ENCODE measurements at places on chromosomes 2 and 18. TPM values are rescaled to one million over a fixed set of nuclear protein-coding genes. Genes with fewer than 3 reads are reported as not detected.
A peak's percentile ranks its signal among the peaks of the same experiment; 100 is the strongest.

GRCh38 chr2:129717560-129718130, 261.8 kb upstream of the RAB6C start:
- no peak for DNase-seq

GRCh38 chr2:237721458-237721857, 77.1 kb upstream of the RBM44 start:
- DNase-seq: no peak

Gene GMCL1
- polyA plus RNA-seq: 10.8 TPM

- DNase-seq: no peak
These were observed 13.8 kb upstream of the KCNS3 start for GRCh38 chr2:17864676-17865075.

- DNase-seq: no peak
These were observed 382.0 kb downstream of the RAD51AP2 start for GRCh38 chr2:17136231-17136630.

Gene ATP6V1C2
- polyA plus RNA-seq: 2.9 TPM

Gene LYPD1
- polyA plus RNA-seq: 6.9 TPM

DNA sequence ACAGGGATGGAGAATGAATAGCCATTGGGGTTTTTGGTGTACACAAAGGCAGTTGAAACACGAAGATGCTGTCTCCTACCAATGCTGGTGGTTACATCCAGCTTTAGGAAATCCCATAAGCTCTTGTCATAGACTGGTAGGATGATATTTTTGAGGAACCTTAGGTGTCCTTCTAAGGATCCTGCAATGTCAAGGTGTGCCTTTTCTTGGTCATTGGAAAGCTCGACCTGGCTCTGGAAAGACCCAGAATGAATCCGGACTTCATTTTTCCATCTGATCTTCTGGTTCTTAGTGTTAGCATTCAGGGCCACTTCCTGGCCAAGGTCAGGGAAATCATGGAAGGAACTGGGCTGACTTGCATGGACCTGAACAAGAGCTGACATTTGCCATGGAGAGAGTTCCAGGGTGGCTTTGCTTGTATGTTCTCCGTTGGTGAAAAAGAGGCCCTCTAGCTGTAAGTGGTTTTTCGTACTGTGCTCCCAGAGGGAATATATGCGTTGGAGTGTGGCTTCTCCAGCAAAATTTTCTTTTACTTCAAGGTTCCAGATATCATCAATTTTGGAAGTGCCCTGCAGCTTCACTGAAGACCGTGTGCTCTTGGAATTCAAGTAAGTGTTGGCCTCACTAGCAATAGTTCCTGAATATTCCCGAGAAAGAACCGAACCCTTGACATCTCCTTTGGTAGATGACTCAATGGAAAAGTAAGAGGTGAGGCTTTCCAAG, 38.0 kb downstream of the APOB start:
- DNase-seq: no peak

Gene DBI
- 476 TPM for polyA plus RNA-seq

GRCh38 chr2:43041661-43042360, 184.6 kb downstream of the ZFP36L2 start:
- DNase-seq: peak; percentile 89

DNA sequence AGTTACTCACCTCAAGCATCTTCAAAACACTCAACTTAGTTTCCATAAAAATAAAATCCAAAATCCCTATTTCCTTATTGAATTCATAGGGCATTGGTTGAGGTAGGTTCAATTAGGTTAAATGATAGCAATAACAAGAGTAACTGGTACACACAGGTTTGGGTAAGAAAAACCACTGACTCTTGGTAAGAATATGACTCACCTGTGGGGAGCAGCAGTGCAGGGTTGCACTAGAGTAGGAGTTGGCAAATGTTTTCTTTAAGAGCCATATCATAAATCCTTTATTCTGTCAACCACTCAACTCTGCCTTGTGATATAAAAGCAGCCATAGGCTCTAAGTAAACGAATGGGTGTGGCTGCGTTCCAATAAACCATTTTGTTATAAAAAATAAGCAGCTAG, 71.4 kb upstream of the CDH20 start:
- DNase-seq: no peak

Gene PHLPP1
- polyA plus RNA-seq: 12.0 TPM

Gene TPO
- 0.35 TPM for polyA plus RNA-seq

- DNase-seq: no peak
These were observed 10.5 kb downstream of the ONECUT2 start for GRCh38 chr18:57445488-57446319.

DNA sequence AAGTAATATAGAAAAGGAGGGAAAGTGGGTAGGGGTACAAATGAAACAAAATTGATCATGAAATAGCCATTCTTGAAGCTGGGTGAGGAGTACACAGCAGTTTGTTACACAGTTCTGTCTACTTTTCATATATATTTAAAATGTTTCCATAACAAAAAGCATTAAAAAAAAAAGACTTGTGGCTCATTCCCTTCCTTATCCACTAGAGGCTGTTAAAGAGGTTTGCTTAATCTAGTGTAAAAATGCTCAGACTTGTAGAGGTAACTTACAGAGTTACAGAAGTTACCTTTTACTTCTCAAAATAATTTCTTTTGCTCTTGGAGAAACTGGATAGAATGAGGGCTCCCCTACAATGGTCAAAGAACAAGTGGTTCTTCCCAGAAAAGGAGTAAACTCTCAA, 8.1 kb upstream of the WIPF1 start:
- DNase-seq: no peak

Gene TRIM54
- 105 TPM for polyA plus RNA-seq

DNA sequence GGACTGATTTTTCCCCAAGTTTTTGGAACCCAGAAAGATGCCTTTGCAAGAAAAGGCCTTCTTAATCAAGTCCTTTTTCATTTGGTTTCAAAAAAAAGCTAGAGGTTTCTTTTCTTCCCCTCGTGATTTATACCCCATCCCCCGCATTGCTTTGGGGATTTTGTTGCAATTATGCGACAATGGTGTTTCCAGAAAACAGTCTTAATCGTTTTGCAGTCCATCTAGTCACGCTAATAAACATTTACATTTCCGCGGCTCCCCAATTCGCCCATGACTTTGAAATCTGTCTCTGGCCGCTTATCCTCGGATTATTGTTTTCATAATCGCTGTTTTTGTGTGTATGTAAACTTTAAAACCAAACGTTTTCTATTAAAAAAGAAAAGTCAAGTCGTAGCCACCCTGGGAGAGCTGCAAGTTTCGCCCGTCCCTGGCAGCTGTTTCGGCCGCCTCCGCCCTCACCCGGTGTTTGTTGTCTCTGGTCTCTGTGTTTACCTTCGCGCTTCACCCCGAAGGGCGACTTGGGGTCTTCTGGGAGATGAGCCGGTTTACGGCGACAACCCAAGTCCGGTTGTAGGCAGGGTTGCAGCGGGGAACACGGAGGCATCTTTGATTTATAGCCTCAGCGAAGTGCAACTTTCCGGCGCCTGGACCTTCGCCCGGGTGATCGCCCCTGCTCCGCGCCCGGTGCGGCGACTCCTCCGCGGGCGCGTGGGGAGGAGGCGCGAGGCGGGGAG, 667 bp downstream of the SP9 start:
- no peak for DNase-seq

Gene GALNT14
- polyA plus RNA-seq: not detected

- DNase-seq: no peak
These were observed 66.7 kb downstream of the FAM228A start for GRCh38 chr2:24241528-24241927.

- DNase-seq: no peak
These were observed 29.1 kb upstream of the ASB18 start for GRCh38 chr2:236293241-236293810.

- DNase-seq: no peak
These were observed 418.9 kb downstream of the IRS1 start for GRCh38 chr2:226380679-226381078.

- no peak for DNase-seq
These were observed 4.9 kb upstream of the STK17B start for GRCh38 chr2:196176142-196176738.

DNA sequence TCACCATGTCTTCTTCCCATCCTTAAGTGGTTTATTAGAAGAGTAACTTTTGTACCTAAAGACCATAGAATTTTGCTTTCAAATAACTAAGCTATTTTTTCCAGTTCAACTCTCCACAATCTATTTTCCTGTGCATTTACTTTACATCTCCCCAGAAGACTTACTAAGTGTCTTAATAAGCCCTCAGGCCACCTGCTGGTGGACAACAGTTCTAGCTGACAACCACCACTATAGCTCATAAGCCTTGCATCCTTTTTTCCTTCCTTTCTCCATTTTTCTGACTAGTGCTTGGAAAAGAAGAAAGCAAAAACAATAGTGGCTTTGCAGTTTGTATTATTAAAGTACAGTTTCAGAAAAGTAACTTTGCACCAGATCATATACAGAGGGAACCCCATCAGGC, 149.5 kb upstream of the TMEM200C start:
- no peak for DNase-seq

Gene EN1
- polyA plus RNA-seq: 8.0 TPM

Gene KIF1A
- 4.3 TPM for polyA plus RNA-seq

- DNase-seq: no peak
These were observed 53.5 kb downstream of the ATP8B1 start for GRCh38 chr18:57749604-57749970.

- DNase-seq: no peak
These were observed 180.1 kb upstream of the SPOPL start for GRCh38 chr2:138321458-138321857.

DNA sequence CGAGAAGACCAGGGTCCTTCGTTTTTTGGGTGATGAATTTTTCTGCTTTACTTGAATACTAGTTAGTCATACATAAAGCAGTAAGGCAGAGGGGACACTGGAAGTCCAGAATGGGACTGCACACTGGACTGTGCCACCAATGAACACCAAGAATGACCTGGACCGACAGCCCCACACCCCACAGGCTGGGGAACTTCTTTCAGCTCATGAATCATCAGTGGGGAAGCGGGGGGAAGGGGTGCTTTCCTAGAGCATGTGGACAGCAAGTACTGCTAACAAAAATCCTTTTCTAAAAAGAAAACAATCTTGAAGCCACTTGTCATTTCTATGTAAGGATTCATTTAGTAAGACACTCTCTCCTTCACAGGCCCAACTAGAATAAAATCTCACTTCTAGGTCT, 86.0 kb downstream of the DTNB start:
- no peak for DNase-seq

DNA sequence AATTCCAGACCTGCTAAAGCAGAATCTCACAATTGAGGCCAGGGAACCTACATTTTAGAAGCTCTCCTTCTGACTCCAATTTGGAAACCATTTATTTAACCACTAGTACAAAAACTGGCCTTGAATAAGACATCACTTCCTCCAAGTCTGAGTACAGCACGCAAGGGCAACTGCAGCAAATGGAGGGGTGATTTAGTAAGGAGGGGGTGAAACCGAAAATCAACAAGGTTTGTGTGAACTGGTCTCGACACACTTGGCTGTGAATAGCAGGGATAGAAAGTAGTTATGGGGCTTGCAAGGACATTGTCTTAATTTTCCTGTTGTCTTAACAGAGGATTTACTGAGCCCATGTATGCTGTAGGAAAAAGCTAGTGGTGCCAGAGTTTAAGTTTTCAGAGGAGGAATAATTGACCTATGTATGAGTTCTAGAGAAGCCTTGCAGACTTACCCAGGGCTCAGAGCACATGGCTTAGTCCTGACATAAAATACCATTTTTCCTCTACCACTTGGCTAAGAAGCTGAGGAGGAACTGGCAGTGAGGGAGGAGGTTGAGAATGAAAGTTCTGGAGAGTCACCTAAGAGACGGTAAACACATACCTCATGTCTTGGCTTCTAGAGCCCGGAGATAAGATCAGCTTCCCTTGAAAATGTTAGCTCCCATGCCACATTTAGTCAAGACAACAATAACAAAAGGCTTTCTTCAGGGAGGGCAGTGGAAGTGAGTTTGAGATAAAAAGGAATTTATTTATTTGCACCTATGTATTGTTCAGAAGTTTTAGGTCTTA, 114.8 kb downstream of the SMAD2 start:
- DNase-seq: no peak

- no peak for DNase-seq
These were observed 652.4 kb downstream of the SLC4A3 start for GRCh38 chr2:220279840-220280239.

DNA sequence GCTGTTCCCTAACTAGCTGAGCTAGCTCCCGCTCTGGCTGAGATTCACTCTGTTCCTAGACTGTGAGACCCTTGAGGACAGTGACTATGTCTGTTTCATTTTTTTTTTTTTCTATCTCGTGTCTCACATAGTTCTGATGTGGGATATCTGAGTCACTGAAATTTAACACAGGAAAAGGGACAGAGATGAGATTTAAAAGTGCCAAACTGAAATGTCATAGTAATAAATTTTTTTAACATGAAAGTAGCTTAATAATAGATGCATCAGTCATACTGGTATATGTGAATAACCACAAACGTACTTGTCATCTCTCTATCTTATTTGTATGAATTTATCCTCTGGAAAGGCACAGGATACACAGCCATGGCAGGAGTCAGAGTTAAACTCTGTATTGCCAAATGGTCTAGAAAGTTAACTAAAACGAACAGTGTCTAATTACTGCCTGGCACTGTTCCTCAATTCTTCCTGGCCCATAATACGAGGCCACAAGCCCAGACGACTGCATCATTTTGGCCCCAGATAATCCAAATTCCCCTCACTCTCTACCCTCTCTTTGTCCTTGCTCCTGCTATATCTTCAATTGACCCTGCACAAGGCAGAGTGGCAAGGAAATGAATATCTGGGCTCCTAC, 87.5 kb downstream of the SATB2 start:
- no peak for DNase-seq

DNA sequence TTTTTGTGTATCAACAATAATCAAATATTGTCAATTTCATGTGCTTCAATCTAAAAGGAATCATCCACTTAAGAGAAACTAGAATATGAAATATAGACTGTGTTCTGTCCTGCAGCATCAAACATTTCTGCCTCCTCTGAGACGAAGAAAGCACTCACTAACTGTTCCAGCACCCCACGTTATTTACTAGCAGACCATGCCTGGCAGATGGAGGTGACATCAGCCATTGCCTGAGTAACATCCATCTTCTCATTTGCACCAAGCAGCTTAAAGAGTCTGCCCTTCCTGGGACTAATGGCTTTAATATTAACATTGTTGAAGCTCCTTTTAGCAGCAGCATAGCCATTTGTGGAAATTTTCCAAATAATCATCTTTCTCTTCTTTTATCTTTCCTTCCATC, 25.7 kb downstream of the SGPP2 start:
- DNase-seq: no peak

GRCh38 chr2:201904538-201905420, 98.4 kb downstream of the CDK15 start:
- no peak for DNase-seq

DNA sequence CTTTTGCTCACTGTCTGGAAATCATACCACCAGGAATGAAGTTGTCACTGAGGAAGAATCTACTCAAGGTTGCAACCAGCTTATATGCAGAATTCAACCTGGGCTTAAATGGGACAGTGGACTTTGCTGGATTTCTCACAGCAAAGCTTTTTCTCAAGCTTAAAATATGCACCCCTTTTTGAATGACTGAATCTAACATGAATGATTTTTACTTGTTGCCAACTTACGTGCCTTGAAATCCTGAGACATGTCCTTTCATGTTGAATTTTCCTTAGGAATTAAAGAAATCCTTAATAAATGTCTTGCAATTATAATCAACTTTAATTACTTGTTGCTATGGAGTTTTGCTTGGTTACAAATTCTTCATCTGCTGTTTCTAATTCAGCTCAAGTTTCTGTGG, 57.4 kb downstream of the SPP2 start:
- DNase-seq: no peak

All from muscle of arm (tissue), 14 donors.